ENCODE measurements at places on chromosomes 11 and 22.

DNA sequence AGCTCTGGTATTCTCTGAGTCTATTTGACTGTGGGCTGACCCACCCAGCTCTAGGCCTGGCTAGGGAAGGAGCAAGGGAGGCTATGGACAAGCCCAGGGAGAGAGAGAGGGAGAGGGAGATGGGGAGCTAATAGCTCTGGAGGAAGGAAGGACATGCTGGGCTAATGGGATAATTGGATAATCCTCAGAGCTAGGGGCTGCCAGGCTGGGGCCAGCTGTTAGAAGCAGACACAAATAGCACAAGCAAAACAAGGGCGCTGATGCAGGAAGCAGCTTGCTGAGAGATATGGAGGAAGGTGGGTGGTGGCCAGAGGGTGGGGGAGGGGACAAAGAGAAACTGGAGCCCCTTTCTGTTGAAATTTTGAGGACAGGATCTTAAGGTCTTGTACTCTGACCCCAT lies 23.2 kb downstream of the ADORA2A start:
- no peak for DNase-seq

DNA sequence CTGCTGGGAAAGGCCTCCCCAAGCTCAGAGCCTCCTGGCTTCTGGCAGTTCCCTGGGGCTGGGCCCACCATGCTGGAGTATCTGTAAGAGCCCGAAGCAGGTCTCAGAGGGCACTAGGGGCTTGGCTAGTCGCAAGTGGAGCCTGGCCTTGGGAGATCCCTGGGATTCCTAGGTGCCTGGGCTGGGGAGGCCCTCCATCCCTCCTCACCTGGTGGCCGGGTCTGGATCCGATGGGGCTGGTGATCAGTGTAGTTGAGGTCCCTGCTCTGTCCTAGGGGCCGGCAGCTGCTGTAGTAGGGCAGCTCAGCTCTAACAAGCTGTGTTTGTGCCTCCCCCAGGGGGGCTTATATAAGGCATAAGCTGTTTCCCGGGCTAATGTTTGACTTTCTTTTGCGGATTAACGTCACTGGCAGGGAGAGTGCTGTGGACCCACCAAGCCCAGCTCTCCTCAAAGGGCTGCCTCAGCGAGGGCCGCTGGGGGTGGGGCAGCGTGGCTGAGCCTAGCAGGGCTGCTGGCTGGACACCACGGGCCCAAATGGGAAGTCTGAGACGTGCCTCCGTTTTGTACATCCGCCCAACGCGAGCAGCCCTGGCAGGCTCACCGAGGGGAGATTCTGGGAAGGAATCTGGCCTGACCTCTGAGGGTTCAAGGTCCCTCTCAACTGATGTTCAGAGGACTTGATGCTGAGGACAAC lies at the start of gene SLC22A8:
SLC22A8 (minus strand) TSS at position 321 of the 695 bp plus-strand sequence. CDS start 883 bp downstream, outside the sequence.
- no peak for DNase-seq

GRCh38 chr11:73761403-73761945 lies 600 bp upstream of the RAB6A start:
- no peak for DNase-seq

DNA sequence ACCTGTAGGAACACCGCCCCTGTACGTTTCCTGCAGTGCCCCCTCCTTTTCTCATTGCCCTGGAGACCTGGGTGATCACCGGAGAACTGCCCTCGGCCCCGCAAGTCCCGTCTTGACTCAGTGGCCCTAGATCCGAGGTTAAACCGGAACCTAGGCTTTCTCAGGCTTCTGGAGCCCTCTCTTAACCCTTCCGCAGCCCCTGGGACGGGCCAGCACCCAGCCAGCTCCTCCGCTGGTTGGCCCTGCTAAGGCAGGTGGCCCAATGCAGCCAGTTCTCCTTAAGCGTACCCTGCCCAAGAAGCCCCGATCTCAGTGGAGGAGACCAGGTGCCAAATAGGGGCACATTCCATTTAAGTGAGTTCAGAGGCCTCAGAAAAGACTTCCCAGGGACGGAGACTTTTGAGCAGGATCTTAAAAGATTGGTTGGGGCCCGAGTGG lies 776 bp downstream of the NLRX1 start:
- DNase-seq = no peak

- no peak for DNase-seq
These were observed 627.3 kb downstream of the METTL15 start for GRCh38 chr11:28735511-28735910.

GRCh38 chr11:119382101-119382500 lies 611 bp upstream of the USP2 start:
- DNase-seq = peak; percentile 36

DNA sequence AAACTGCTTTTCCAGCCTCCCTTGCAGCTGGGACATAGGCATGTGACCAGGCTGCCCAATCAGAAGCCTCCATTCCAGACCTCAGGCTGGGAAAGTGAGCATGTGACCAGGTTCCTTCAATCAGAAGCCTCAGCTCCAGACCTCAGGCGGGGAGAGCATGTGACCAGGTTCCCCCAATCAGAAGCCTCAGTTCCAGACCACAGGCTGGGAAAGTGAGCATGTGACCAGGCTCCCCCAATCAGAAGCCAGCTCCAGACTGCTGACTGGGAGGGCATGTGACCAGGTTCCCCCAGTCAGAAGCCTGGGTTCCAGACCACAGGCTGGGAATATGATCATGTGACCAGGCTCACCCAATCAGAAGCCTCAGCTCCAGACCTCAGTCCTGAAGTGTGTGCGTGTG lies 11.7 kb upstream of the IL2RB start:
- DNase-seq = no peak

- no peak for DNase-seq
These were observed 662.6 kb downstream of the NTM start for GRCh38 chr11:132033051-132033450.

- no peak for DNase-seq
These were observed 24.2 kb upstream of the PPARA start for GRCh38 chr22:46125816-46126765.

DNA sequence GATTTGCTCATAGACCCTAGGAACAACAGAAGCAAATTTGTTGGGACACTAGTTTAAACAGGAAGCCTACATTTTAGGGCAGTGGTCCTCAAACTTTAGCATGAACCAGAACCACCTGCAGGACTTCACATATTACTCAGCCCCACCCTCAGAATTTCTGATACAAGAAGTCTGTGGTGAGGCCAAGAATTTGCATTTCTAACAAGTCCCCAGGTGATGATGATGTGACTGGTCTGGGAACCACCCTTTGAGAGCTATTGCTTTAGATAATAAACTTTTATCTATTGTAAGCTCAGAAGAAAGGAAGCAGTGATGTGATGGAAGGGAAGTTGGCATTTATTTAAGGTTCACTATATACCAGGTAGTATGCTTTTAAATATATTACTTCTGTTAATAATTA lies 194.0 kb downstream of the FAM181B start:
- no peak for DNase-seq

GRCh38 chr11:34650528-34650927 lies 29.6 kb downstream of the EHF start:
- no peak for DNase-seq

GRCh38 chr11:116109228-116109627 lies 605.0 kb upstream of the CADM1 start:
- no peak for DNase-seq

GRCh38 chr11:67649634-67650510 lies 658 bp downstream of the ACY3 start:
- no peak for DNase-seq

DNA sequence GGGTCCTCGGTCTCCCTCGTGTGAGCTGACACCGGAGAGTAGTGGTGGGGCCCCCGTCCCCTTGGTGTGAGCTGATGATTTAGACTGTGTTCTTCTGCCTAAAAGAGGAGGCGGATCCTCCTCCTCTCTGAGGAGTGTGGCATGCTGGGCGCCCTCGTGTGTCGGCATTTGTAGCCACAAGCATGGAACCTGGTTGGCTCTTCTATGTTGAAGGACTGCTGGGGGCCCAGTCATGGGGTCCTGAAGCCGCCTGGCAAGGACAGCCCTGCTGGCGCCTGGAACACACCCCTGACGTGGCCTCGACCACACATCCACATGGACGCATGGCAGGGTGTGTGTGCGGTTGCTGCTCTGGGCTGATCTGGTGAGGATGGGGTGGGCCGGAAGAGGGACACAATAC lies 50.2 kb downstream of the AP2A2 start:
- DNase-seq = no peak

DNA sequence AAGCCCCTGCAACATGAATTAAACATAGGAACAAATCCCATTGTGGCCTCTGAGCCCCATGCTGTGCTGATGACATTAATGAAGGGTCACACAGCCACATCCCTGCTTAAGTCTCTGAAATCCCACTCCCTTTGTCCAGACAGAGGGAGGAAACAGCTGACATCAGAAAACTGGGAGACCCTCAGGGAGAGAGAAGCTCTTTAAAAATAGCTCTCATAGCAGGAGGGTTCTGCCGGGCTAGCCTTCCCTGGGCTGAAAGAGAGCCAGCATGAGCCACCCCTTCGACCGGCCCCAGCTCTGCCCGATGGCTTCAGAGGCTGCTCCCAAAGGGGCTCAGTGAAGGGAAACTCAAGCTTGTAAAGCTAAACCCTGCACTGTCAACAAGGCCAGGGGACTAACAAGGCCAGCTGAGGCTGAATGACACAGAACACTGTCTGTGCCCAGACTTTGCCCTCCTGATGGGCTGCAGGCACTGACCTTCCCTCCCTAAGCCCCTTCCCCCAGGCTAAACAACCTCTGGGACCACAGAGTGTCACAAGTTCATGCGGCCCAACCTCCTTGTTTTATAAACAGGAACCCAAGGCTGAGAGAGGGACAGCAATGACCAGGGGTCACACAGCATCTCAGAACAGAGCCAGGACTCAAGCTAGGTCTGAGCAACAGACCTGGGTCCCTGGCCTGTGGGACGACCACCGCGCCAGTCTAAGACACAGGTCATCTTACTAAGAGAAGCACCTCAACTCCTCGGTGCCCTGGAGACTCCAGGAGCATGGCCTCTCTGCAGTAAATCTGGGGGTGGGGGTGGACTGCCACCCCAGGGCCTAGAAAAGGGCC lies 163.8 kb downstream of the CHST1 start:
- DNase-seq = no peak

DNA sequence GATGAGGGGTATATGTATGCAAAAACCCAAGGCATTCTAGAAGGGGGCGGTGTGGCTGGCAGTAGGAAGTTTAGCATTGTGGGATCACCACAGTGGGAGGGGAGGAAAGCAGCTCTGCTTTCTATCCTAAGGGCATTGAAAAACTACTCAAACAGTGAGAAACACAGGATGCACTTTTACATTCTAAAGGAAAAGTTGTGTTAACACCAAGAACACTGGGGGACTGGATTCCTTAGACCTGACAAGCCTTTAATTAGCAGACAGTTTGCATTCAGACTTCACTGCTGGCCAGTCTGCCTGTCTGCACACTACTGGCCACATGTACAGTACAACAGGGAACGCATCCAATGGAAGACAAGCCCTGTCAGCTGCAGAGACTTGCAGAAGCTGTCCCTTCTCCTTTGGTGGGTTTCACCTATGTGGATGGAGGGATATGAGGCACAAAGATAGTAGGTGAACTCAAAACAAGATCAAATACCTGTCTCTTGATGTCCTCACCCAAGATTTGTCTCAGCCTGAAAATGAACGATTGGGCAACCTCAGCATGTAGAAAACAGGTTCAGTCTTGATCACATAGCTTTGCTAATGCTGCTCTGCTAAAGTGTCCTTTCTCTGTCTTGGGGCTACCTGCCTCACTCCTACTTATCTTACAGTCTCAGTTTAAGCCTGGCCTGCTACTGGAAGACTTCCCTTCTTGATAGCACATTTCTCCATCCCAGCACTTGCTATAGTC lies 64.8 kb downstream of the TENM4 start:
- no peak for DNase-seq

DNA sequence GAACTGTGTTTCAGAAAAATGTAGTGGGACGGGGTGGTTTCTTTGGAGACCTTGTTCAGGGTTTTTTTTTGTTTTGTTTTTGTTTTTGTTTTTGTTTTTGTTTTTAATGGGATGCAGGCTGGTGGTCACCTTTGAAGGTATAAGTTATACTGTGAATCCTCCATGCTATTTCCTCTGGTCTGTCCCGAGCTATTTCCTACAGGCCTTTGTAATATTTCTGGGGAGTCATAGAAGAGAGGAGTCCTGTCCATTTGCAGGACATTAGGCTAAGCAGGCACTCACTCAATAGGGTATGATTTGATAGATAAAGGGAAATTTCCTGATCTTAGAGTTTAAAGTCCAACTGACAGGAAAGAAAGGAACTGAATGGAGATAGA lies 78.0 kb downstream of the TRAF6 start:
- DNase-seq = no peak

DNA sequence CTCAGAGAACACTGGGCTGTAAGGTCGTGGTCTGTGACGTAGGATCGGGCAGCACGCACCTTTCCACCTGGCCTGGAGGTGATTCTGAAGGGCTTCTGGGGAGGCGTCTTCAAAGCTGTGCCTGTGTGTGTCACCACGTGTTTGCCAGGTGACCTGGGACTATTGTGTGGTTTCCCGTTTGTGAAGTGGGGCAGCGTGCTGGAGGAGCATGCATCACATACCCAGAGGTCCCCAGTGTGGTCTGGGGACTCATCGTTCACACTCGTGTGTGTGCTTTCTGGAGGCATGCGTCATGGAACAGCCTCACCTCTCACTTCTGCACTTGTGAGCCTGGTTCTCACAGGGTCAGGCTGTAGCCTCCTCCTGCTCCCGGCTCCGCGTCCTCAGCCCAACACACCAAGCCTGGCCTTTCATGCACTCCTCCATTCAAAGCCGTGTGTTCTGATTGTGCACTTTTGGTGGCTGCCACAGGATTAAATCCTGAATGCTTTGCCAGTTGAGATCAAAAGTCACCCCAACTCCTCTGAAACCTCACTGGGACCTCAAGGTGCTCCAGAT lies 106.3 kb downstream of the KCNQ1OT1 start:
- no peak for DNase-seq

DNA sequence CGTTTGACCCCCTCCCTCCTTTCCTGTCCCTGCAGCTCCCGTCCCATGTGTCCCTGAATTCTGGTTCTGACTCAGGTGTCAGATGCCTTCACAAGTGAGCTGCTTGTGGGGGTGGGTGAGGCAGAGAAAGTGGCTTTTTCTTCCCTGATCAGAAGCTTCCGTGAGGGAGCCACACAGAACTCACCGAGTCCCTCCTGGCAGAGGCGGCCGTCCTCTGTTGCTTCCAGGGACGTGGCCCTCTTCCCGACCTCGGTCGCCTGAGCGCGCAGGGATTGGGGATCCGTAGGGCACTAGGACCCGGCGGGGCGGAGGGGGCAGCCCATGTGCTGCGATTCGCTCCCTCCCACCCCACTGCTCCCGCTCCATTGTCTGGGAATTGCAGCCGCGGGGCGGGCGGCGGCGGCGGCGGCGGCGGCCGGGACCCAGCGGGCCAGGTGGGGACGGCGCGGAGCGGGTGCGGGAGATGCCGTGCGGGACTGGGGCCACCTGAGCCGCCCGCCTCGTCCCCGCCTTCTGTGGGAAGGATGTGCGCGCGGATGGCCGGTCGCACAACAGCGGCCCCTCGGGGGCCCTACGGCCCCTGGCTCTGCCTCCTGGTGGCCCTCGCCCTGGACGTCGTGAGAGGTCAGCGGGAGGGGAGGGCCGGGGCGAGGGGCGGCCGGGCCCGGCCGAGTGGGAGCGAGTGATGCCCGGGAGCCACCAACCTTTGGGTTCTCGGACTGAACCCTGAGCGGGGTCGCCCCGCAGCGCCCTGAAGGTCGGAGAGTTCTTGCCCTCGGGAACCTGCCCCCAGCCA lies at the start of gene TMEM132A:
TMEM132A (plus strand) TSS at position 351 of the 796 bp plus-strand sequence; CDS start at position 525, 174 bp downstream.
- DNase-seq = peak; percentile 60

- DNase-seq = no peak
These were observed 71.2 kb upstream of the TBCEL start for GRCh38 chr11:120952461-120953434.

GRCh38 chr11:70536051-70536877 lies 137.9 kb downstream of the CTTN start:
- DNase-seq = no peak
